Hypothalamus (tissue), 51 donors: ENCODE measurements at places on chromosomes 16 and 17.
A peak's percentile ranks its signal among the peaks of the same experiment; 100 is the strongest.

DNA sequence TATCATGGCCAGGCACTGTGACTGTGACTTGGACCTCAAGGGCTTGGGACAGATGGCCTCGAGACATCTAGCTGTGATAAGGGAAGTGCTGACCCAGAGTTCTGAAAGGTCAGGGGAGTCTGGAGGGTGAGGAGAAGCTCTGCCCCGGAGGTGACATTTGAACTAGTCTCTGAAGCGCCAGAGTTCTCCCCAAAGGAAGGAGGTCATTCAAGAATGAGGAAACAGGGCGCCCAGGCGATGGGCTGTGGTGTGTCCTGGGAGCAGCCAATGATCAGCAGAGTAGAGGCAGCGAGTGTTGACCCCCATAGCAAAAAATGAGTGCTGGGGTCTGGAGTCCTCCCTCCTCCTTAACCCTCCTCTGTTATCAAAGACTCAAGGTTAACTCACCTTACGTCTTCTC, 4.9 kb downstream of the STARD3 start:
- no peak for DNase-seq

- no peak for DNase-seq
Observed at GRCh38 chr17:57187391-57187790, 68.9 kb upstream of the MSI2 start.

DNA sequence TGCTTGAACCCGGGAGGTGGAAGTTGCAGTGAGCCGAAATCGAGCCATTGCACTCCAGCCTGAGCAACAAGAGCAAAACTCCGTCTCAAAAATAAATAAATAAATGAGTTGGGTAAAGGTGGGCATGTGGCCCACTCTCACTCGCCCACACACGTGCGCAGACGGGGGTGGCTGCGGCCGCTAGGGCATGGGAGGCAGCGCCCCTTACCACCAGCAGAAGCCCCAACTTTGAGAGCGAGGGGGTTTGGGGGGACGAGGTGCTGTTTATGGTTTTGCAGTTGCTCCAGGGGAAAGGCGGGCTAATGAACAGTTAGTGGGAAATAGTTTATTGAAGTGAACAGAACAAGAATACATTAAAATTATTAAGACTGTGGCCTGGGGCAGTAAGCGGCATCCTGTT, 14.9 kb upstream of the RBFOX3 start:
- DNase-seq = no peak

GRCh38 chr16:84511180-84511800, 6.8 kb upstream of the MEAK7 start:
- DNase-seq = peak; percentile 75

DNA sequence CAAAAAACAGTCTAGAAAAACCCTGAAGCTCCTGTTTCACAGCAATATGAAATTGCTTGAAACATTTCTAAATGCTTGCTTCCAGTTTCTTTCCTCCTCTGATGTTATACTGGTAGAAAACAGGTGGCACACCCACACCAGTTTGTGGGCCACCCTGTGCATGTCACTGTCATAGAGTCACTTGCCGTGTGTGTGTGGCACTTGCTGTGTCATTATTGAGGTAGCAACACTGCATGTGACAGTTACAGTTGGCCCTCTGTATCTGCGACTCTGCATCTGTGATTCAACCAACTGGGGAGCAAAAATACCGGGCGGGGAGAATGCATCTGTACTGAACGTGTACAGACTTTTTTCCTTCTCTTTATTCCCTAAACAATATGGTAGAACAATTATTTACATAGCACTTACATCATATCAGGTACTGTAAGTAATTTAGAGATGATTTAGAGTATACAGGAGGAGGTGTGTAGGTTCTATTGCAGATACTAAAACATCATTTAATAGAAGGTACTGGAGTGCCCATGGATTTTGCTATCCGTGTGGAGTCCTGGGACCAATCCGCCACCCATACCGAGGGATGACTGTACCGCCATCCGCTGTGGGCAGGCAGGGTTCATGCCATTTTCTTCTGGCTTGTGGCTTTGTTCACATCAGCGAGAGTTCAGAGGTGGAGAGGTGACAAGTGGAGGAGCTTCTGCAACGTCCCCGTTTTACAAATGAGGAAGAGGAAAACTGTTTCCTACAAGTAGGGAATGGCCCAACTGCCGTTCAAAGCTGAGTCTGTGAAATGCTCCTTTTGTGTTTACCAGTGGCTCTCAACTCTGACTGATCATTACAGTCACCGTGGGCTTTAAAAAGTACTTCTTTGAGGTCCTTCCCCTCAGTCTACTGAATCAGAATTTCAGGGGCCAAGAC, 373.7 kb downstream of the SNX29 start:
- no peak for DNase-seq

DNA sequence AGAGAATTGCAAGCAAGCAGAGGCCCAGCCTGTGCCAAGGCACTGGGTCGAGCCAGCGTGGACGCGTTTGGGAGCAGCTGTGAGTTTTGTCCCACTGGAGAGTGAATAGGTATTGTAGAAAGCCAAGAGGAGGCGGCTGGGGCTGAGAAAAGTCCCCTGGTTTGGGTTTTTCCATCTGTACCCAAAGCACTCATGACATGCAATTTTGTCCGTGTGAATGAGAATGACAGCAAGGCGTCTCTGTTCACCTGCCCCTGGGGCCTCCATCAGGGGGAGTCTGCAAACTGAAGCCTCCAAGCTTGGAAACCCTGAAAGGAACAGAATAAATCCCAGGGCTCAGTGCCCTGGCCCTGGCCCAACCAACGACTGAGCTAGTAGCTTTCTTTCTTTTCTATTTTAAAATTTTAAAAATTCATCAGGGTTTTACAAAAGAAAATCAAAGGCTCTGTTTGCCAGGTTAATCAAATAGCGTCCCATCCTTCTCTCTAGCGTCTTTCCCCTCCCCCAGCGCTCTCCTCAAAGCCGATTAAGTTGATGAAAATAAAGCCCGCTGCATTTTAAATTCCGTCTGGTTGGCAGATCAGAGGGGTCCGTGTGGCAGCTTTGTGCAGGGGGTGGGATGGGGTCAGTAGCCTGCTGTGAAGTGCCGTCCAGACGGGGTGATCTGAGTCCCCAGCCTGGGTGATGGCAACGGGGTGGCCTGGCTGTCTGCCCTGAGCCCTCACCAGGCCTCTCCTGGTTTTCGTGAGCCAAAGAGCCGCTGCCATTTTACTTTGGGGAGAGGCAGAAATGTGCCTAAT, 171.0 kb downstream of the KATNIP start:
- no peak for DNase-seq

DNA sequence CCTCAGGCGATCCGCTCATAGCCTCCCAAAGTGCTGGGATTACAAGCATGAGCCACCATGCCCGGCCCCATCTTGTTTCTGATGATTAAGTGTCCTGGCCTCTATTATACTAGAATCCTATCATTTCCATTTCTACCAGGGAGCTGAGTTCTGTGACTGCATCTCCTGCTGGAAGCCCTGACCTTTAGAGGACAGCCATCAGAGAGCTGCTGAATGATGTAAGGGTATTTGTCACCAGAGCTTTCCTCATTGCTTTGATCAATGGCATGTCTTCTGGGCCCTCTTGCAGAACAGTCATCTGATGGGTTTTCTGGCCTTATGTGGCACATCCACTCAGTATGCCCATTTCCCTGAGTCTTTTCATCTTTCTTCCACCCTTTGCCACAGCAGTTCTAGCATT, 39.9 kb downstream of the PSMD12 start:
- no peak for DNase-seq

DNA sequence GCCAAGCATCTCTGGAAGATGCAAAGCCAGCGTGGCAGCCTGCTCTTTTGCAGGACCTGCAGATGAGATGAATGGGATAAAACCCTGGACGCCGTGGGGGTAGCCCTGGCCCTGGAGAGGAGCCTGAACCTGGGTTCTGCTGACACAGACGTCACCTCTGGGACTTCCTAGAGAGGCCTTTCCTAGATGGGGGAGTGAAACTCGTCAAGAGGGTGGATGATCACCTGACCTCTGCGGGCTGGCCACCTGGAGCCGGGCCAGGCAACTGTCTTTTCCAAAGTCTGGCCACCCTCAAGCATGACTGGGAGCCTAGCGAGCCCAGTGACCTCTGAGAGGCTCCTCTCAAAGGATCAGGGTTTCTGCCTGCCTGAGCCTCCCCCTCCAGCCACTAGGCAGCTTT, 529.0 kb downstream of the KCNJ18 start:
- DNase-seq = no peak
